ENCODE measurements at places on chromosomes 7 and 10.
A peak's percentile ranks its signal among the peaks of the same experiment; 100 is the strongest.

GRCh38 chr7:115350764-115351163, 428.9 kb downstream of the MDFIC start:
- DNase-seq: no peak

DNA sequence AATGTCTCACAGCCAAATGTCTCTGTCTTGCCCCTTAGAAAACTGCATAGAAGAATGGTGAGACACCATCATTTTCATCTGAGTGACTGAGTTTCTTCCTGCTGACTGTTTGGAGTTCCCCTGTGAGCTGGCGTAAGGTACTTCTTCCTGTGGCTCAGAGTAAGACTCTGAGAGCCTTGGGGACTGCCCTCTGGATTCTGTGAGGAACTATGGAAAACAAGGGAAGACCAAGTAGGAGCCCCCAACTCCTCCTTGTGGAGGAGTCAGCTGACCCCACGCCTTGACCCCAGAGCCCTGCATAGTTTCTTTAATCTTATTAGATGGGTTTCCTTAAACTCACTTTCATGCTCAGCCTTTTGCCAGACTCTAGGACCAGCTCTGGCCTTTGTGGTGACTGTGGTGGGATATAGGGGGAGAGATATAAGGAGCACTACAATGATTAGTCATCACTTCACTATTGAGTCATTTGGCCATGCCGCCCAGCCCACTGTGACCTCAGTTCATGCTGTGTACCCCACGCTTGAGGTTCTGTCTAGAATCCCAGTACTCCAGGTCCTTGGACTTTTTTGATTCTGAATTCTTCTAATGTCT, 51.8 kb upstream of the FAM133B start:
- peak; percentile 61 for DNase-seq

DNA sequence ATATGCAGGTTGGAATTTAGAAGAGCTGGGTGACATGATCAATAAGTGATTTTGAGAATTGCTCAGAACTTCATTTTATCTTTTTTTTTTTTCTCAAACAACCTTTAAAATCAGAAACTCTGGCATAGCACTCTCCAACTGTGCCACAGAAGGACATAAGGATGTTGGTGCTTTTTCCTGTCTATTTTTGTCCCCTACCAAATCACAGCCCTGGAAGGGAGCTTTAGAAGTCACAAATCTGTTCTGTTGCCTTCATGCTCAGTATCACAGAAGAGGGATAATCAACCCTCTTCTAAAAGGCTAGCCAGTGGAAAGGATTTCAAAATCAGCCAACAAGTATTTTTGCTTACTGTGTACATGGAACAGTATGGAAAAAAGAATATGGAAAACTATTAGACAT, 14.8 kb upstream of the NRP1 start:
- no peak for DNase-seq

DNA sequence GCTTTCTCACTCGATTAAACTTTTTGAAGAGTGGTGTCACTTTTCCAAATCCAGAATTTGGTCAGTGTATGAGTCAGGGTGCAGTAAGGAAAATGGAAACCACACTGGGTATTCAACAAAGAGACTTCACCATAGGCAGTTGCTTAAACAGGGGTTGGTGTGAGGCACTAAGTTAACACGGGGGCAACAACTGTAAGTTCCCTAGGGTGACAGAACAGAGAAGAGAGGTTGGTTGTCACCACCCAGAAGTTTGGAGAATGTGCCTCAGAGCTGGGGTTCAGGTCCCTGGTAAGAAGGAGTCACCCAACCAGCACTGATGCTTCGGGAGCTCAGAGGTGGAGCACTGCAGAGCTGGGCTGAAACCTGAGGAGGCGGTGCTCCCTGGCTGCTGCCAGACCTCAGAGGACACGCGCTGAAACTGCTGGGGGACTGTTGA, 170.4 kb downstream of the ARID5B start:
- no peak for DNase-seq

DNA sequence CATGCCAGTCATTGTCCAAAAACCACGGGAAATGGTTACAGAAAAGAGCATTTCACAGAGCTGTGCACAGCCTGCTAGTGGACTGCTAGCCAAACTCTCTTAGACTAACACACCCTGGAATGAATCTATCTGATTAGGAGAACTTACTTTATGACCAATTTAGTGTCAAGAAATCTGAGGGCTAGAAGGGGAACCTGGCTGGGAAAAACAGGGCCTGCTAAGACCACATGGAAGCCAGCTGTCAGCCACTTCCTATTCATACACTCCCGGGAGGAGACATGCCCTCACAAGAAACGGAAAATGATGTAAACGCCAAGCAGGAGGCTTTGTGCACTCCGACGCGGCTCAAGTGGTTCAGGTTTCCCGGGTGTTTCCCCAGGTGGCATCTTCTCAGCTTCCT, 54.8 kb downstream of the MPP7 start:
- no peak for DNase-seq

- DNase-seq: no peak
Measured at GRCh38 chr10:68955355-68955831, 577 bp upstream of the DDX21 start.

GRCh38 chr7:111528331-111528730, 34.0 kb downstream of the IMMP2L start:
- no peak for DNase-seq

DNA sequence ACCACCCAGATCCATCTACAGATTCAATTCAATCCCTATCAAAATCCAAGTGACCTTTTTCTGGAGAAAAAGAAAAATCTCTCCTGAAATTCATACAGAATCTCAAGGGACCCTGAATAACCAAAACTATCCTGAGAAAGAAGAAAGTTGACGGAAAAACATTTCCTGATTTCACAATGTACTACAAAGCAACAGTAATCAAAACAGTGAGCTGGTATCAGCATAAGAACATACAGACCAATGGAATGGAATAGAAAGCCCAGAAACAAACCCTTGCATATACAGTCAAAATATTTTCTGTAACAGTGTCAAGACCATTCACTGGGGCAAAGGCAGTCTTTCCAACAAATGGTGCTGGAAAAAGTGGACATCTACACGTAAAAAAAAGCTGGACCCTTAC, 89.9 kb downstream of the JMJD1C start:
- DNase-seq: peak; percentile 88

DNA sequence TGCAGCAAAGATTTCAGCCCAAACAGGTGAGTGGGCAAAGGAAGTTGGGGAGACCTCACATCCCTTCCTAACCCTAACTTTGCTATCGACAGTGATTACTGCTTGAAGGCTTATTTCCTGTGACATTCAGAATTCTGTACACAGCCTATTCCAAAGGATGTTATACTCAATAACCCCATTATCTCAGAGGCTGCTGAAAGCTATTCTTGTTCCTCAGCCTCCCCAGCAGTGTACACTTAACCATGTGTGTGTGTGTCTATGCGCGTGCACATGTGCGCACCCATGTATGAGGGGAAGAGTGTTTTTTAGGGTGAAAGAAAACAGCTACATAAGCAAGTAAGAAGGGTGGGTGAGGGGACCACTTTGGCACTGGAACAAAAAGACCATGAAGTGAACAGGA, 90.4 kb upstream of the KCNIP2 start:
- DNase-seq: no peak

- no peak for DNase-seq
Measured at GRCh38 chr10:47024399-47025252, 113.4 kb downstream of the PTPN20 start.

DNA sequence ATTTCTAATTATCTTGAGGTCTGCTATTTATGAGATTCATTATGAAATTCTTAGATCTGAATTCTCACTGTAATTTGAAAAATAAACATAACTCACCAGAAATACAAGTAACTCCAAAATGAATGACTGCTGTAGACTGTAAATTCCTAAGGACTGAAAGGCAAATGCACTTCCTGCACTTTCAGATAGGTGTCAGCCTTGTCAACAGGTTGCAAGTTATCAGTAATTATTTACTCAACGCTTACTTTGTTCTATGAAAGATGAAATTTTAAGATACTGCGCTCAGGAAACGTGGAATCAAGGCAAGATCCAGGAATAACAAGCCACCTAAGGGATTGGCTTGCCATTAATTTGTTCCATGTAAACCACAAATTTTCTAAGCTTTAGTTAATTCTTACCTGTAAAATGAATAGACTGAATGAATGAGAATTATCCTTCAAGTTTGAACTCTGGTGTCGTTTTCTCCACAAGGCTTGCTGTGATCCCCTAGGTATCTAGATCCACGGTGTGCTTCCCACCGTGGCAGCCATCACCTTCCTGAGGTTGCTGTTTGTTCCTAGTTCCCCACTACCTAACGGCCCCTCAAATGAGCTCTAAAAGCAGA, 12.6 kb downstream of the DHX32 start:
- no peak for DNase-seq

DNA sequence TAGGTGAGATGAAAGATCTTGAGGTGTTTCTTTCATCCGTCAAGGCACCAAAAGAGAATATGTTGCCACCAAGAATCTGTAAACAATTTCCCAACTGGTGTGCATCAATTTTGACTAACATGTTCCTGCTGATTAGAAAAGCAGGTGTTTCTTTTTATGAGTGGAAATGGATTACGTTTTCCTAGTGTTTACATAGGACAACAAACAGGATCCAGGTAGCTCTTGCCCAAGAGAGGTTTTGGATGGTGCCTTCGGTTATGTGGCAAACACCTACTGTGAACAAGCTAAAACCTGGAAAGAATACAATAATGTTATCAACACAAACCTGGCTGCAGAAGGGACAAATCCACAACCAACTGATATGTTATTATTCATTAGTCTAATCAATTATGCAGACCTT, 53.6 kb upstream of the WNT16 start:
- DNase-seq: no peak

- DNase-seq: no peak
Measured at GRCh38 chr7:27423290-27423689, 180.7 kb downstream of the EVX1 start.

GRCh38 chr10:33335801-33336581, 1.5 kb upstream of the NRP1 start:
- no peak for DNase-seq

Measured in skeletal muscle cell (primary cell).